ENCODE measurements at places on chromosomes 7 and 10. TPM values are rescaled to one million over a fixed set of nuclear protein-coding genes. Genes with fewer than 3 reads are reported as not detected.

DNA sequence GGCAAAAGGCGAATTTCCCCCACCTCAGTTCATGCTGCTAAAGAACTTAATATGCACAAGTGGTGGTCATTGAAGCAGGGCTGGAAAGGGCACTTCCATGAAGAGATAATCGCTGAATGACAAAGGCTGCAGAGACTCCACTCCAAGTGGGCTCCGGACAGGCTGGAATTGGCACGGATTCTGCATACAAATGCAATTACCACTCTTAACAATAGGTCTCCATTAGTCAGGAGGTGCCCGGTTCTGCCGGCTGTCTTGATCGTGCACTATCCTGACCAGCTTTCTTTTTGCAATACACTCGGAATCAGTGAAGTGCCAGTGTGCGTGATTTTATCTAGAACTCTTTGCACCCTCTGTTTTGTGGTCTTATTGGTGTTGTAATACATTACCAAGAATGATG is 49.7 kb downstream of the INSYN2A start:
- no peak for DNase-seq

- no peak for DNase-seq
Measured at GRCh38 chr7:45682836-45683555, 108.8 kb downstream of the ADCY1 start.

LOXL4 gene
- total RNA-seq: 5.7 TPM

GRCh38 chr10:61989995-61990760 is 88.7 kb downstream of the ARID5B start:
- no peak for DNase-seq

ZPBP gene
- 0.13 TPM for total RNA-seq

- DNase-seq: no peak
Measured at GRCh38 chr7:158244873-158245723, 342.5 kb downstream of the PTPRN2 start.

PON1 gene
- not detected for total RNA-seq

DNA sequence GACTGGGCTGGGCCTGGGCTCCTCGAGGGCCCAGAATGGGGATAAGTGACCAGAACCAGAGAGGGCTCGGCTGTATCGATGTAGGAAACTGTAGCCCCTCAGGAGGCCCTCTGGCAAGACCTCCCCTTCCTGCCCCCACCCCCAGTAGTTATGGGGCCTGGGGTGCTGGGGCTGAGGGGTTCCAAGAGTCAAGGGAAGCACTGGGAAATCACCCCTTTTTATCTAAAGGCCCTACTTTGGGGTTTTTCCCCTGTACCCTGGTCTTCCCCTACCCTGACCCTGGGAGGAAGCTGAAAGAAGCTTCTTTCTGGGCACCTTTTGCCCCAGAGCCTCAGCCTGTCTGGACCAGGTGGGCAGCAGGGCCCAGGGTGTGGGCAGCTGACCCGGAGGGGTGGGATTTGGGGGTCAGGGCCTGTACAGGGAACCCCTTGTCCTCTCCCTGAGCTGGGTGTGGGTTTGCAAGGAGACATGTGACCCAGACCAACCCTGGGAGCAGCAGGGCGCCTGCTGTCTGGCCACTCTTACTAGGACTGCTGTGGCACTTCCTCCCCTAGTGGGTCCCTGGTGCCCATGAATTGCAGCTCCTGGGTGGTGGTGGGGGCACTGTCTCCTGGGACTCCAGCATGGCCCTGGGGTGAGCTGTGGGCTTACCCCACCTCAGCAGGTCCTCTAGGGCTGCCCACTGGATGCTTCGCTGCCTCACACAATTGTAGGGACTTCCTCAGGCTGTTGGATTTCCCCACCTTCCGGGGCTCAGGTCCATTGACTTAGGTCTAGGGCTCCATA is 1.5 kb downstream of the IRF5 start:
- no peak for DNase-seq

All from kidney epithelial cell (primary cell).